ENCODE measurements at places on chromosomes 2 and 18.

- DNase-seq: no peak
These were observed 84.9 kb downstream of the SOX11 start for GRCh38 chr2:5777131-5777535.

GRCh38 chr18:63199743-63200241 lies 119.8 kb downstream of the BCL2 start:
- DNase-seq: no peak

DNA sequence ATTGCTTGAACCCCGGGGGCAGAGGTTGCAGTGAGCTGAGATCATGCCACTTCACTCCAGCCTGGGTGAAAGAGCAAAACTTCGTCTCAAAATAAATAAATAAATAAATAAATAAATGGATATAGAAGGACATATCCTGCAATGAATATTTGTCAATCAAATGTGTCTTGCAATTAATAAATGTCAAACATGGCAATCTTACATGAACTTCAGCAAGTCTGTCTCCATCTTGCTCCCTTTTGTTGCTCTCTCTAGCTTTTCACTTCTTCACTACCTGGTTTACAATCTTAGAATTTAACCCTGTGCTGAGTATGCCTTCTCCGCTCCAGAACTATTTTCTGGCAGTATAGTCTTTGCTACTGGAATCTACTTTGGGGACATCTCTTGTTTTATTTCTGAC lies 3.3 kb upstream of the YES1 start:
- DNase-seq: no peak

GRCh38 chr2:174603280-174603679 lies 5.7 kb upstream of the WIPF1 start:
- no peak for DNase-seq

DNA sequence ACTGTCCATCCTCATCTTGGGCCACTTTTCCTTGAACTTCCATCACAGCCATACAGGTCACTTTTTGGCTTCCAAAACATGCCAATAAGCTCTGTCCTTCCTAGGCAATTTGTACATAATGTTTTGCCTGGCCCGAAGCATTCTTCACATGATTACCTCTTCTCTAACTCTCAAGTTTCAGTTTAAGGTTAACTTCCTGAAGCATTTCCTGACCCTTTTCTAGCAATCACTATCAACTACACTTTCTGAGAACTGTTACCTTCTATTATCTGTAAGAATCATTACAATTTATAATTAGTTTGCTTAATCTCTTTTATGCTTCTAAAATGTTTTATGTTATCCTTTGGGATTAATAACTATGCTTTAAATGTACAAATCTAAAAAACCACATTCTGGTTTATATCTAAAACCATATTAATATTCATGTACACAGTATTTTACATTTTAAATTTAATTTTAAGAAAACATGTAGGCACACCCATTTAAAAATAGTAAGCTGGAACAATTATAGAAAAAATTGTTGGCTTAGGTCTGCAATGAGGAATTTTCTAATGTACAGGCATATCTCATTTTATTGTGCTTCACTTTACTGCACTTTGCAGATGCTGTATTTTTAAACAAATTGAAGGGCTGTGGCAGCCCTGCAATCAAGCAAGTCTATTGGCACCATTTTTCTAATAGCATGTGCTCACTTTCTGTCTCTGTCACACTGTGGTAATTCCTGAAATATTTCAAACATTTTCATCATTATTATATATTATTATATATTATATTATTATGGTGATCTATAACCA lies 76.4 kb downstream of the C2orf74 start:
- no peak for DNase-seq

GRCh38 chr2:206887745-206888144 lies 51.6 kb upstream of the CPO start:
- no peak for DNase-seq

Data from psoas muscle (tissue), 8 donors.